ENCODE measurements at places on chromosomes 16 and 17.

DNA sequence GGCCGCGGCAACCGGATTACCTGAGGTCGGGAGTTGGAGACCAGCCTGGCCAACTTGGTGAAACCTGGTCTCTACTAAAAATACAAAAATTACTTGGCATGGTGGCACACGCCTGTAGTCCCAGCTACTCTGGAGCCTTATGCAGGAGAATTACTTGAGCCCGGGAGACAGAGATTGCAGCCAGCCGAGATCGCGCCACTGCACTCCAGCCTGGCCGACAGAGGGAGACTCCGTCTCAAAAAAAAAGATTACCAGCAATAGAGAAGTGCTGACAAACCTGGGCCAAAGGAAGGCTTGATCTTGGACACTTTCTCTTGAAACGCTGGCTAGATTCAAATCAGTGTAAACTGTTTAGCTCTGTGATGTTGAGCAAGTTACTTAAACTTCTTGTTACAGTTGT, 4.3 kb downstream of the MT1H start:
- DNase-seq, result no peak

DNA sequence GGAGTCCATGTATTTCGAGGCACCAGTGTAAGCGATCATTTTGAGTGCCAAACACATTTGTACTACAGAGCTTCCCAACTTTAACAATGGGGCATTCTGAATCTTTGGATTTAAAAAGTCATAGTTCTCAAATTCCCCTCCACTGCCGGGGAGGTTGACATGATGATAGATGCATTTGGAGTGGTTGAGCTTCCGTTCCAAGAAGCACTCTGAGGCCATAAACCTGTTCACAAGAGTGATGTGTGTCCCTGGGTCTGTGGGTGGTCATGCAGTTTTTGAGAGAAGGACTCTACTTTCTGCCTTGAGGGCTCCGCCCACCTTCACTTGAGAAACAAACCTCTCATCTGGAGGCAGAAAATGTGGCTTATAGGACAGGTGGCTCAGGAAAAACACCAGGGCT, 43.7 kb downstream of the IRX5 start:
- no peak for DNase-seq

DNA sequence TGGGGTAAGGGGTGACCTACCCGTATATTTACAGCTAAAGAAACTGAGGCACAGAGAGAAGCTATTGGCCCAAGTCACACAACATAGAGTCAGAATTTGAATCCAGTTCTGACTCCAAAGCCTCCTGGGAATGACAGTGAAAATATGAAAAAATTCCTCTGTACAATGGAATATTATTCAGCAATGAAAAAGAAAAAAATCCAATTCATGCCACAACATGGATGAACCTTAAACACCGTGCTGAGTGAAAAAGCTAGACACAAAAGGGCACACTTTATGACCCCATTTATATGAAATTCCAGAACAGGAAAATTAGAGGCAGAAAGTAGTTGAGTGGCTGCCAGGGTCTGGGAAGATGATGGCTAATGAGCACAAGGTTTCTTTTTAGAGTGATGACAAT, 75.4 kb downstream of the LITAF start:
- no peak for DNase-seq

DNA sequence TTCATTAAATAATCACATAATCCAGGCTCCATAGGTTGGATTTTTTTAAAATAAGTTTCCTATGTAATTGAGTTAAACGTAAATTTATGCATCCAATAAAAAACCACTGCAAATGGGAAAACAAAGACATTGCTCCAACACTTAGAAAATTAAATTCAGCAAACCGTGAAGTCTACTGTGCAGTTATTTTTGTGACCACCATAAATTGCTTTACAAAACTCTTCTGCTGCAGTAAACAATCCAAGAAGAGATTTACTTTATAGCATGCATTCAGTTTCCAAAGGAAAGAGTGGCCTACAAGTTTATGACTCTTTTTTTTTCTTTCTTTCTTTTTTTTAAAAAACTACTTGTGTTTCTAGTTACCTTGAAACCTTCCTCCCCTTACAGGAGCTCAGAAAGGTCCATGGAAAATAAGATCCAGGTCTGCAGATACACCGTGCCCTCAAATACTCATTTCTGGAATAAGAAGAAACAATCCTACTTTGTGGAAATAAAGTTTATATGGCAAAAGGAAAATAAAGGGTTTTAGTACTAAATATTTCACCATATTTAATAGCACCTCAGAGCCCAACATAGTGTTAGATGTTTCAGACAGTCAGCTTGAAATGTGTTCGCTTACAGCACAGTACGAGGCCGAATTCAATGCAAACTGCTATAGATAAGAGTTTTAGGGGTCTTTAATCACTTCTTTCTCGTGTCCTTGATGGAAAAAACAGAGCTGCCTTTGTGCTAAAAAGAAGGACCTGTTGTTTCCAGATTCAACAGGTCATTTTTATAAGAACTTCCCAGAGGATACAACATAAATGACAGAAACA, 3.2 kb downstream of the HS3ST3A1 start:
- DNase-seq, result no peak

- no peak for DNase-seq
Observed at GRCh38 chr16:12471383-12471782, 332.3 kb downstream of the CPPED1 start.

GRCh38 chr16:66220702-66221101, 145.8 kb upstream of the CDH5 start:
- DNase-seq, result no peak

DNA sequence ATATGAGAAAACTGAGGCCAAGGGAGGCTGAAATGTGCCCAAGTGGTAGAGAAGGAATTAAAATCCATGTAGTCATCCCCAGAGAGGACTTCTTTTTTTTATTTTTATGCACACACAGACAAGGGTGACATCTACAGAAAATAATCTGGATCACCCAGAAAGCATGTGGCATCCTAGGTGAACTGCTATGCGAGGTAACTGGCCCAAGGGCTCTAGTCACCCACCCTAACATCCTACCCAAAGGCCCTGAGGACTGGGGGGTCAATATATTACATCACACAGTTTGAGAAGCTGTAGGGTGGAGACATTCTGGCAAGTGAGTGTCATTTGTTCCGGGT, 23.3 kb downstream of the TEX14 start:
- DNase-seq, result no peak

Measured in keratinocyte (primary cell).